ENCODE measurements at places on chromosomes 7 and 10.

- no peak for DNase-seq
Measured at GRCh38 chr10:14374745-14375445, 44.2 kb upstream of the FRMD4A start.

DNA sequence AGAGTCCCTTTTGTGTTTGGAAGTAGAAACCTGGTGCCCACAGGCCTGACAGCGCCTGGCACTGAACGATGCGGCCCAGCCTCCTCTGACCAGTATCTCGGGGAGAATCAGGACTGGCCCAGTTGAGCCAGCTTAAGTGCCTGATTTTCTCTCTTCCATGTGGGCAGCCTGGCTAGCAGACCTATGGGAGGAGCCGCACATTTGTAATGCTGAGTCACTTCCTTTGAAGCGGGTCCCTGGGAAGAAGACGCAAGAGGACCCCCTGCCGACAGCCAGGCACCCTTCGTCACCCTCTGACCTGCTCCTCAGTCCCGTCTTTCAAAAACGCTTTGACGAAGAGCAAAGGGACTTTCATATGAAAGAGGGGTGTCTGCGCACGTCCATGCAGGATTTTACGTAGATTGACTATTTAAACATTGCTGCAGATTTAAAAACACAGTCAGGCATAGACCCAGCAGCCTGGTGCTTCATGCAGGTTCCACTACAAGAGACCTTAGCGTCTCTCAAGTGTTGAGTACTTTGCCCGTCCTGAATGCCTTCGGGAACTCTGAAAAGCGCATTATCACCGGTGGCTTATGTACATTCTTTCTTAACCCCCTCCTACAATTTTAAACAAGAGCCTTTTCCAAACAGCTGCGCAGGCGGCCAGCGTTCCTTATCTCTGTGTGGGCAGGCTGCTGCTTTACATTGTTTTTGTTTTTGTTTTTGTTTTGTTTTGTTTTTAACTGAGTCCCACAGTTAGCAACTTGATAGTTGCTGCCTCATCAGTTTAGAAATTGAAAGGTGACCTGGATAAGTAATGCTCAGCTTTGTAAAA, 36.5 kb upstream of the AP5Z1 start:
- DNase-seq: no peak

DNA sequence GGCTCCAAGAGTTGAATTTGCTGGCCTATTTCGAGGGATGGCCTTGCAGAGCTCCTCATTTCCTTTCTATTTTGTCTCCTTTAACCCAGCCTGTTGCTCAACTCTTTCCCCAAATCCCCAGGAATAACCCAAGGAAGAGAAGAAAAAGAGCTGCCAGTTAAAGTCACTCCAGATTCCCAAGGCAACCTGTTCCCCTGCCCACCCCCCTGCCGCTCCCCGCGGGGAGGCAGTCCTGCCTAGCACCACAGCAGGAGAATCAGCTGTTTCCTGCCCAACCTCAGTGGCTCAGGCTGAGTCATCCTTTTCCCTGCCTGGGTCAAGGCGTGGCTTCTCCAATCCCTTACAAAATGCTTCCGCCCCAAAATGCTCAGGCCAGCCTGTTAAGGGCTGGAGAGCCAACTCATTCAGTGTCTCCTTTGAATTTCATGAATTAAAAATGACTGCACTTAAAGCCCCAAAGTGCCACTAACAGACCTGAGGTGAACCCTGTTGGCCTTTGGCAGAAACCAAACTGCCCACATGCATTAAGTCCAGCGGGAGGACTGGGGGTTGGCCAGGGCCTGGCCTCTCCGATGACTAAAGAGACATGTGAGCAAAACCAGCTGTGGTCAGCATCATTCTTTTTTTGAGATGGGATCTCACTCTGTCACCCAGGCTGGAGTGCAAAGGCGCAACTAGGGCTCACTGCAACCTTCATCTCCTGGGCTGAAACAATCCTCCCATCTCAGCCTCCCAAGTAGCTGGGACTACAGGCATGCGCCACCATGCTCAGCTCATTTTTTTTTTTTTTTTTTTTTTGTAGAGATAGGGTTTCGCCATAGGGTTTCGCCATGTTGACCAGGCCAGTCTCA, 83.2 kb upstream of the KIF5B start:
- no peak for DNase-seq

GRCh38 chr7:40937879-40938278, 765.0 kb downstream of the INHBA start:
- DNase-seq: no peak

GRCh38 chr10:79487296-79488194, 24.8 kb upstream of the EIF5AL1 start:
- no peak for DNase-seq

DNA sequence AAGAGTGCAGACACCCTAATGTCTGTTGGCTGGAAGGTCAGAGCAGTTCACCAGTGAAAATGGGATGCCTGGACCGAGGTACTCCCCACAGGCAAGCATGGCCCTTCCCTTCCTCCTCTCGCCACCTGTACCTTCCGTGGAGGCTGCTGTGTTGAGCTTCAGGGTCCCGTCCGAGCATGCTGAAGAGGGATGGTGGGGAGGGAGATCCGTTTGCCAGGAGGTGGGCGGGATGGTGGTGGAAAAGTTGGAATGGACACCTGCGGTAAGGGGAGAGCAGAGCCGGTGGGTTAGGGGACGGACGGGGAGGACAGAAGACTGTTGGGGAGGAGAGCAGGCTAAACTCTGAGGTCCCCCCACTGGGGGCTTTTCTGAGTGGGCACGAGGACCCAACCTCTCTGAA, 15.9 kb upstream of the ZNF777 start:
- DNase-seq: no peak

- no peak for DNase-seq
Measured at GRCh38 chr7:17994079-17994850, 33.4 kb downstream of the PRPS1L1 start.

DNA sequence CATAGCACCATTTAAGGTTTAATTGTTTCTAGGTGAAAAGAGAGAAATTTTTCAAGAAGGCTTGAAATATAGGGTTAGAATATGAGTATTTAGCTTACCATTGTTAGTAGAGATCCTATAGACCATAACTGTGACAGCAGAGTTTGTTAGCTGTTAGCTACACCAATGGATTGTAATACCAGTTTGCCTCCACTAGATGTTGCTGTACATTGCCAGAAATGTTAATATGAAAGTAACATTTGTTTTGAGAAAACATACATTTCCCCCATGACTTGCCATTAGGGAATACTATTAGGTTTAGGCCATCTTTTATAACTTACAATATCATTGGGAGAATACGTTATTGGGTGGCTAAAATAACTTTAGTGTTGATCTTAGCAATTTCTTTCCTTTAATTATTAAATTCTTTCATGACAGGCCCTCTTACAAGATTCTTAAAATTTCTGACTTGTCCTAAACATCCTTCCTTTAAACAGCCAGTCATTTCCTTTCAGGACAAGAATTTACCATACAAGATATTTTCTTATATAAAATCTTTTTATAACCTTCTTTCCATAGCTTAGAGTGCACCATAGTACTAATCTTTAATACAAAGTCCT, 39.5 kb downstream of the ZNF117 start:
- DNase-seq: no peak

DNA sequence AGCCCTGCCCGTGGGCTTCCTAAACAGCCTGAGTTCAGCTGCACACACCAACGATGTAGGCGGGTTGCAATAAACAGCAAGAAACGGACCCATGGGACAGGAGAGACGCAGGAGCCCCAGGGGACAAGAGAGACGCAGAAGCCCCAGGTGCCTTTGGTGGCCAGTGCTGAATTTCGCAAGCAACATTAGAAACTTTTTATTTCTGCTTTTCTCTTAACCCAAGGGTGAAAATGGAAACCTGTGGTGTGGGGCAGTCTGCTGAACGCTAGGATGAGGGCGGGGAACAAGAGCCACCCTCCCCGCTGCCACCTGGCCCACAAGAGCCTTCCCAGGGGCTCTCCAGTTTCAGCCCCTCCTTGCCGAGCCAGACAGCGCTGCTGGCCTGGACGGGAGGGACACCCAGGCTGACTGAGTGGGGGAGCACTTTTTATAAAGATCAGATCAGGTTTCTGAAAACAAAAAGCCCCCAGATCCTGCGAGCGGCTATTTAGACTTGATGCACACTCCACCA, 20.0 kb upstream of the GPR146 start:
- DNase-seq: no peak

DNA sequence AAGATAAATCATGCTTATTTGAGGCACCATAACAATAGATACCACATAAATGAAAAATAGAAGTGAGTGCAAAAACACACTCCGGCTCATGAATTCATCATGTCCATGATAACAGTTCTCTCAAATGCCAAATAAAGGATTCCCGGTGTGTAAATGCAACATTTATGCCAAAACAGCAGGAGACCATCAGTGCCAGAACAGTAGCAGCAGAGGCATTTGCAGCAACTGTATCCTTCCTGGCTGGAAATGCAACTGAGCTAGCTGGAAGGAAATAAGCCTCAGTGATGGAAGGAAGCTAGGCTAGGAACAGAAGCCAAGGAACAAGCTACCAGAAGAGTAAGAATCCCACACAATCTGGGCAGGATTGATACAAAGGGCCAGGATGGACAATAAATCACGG, 79.9 kb upstream of the THSD7A start:
- DNase-seq: no peak

DNA sequence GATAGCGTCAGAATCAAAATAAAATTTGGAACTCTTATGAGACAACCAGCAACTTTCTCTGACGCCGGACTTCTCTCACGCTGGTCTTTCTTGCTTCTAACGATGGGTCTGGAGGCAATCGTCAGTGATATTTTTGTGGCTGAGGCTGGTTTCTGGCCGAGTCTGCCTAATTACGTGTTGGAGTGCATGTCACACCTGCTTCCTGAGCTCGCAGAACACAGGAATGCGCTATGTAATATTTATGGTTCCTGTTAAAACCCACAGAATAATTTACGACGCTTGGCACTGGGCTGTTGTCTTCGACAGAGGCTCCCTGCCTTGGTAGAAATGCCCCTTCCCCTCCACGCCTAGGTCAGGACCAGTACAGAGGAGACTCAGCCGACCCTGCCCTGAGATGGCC, 64.9 kb downstream of the NPTX2 start:
- no peak for DNase-seq

- no peak for DNase-seq
Measured at GRCh38 chr7:98199131-98199530, 12.1 kb upstream of the BHLHA15 start.
